ENCODE measurements at places on chromosomes 6 and 20.

- DNase-seq = no peak
These were observed 108.8 kb downstream of the AIG1 start for GRCh38 chr6:143169440-143169839.

GRCh38 chr20:55140631-55141030, 665.2 kb downstream of the DOK5 start:
- DNase-seq = no peak

DNA sequence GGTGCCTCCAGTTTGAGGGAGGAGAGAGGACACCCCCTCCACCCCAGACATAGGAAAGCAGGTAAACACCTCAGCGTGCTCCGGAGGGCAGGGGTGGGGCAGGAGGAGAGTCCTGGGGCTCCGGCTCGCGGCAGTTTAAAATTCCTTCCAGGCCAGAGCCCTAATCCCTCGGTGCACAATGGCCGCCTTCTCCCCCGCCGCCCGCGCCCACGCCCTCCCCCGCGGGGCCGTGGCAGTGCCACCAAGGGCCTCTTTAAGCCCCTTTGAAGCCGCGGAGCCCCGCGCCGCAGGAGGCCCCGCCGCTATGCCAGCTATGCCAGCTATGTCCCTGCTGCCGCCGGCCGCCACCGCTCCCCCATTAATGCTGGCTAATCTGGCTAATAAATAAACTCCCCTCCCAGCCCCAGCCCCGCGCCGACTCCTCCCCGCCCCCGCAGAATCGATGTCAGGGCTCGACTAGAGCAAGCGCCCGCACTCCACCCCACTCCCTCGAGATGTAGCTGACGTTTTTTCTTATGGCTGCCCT, 125.1 kb downstream of the MRPL14 start:
- no peak for DNase-seq

DNA sequence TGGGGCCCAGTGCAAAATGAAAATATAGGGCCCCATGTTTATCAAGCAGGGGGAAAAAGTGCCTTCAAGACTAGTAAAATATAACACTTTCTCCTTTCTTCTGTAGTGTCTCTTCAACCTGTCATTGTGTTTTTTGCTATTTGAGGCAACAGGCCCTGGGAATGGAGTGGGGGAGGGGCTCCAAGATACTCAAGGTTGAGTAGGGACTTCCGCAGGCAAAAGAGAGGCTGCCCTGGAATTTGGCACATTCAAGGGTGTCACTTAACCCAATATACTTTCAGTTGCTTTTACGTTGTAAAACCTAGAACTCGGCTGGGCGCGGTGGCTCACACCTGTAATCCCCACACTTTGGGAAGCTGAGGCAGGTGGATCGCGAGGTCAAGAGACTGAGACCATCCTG, 154.9 kb downstream of the ALDH8A1 start:
- DNase-seq = no peak

GRCh38 chr6:107447663-107448216, 11.6 kb downstream of the PDSS2 start:
- DNase-seq = no peak
